KBM-7 (cell line): ENCODE measurements at places on chromosomes 12 and 14.
A peak's percentile ranks its signal among the peaks of the same experiment; 100 is the strongest.

- no peak for DNase-seq
Measured at GRCh38 chr14:79496701-79497100, 714.6 kb downstream of the DIO2 start.

DNA sequence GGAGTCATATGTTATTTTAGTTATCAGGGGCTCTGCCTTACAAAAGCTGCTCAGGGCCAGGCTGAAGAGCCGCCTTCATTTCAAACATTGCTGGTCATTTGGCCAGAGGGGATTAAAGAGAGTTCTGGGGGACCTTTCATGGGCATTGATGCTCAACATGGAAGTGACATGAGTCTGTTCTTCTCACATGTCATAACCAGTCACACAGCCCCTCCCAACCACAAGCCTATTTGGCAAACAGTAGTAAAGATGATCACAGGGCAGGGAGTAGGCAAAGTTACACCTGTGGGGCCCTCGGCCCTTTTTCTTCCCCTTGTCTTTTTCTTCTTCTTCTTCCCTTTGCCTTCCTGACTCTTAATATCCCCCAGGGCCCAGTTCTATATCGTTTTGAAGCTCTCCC lies 33.3 kb downstream of the CFAP54 start:
- no peak for DNase-seq

GRCh38 chr12:49827401-49828099 lies 663 bp downstream of the NCKAP5L start:
- DNase-seq, result peak; percentile 67

DNA sequence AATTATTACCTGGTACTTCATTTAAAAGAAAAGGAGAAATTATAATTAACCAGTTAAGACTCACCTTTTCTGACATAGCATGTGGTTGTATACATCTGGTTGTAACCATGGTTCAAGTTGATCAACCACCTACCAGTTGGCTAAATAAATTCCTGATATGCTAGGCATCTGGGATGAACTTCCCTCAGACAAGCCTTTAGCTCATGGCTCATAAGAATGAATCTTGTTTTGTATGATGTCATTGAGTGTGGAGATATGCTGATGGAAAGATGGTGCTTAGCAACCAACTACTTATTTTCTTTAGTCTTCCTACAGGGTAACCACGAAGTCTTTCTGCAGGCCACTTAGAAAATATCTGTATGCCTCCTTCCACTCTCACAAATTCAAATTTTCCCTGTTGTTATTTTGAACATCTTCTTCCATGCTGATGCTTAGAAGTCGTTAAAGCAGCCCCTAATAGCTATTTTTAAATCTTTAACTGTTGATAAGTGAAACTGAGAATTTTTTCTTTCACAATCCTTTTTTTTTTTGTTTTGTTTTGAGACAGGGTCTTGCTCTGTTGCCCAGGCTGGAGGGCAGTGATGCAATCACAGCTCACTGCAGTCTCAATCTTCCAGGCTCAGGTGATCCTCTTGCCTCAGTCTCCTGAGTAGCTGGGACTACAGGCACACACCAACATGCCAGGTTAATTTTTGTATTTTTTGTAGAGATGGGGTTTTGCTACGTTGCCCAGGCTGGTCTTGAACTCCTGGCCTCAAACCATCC lies 51.9 kb upstream of the PTHLH start:
- DNase-seq, result peak; percentile 23

DNA sequence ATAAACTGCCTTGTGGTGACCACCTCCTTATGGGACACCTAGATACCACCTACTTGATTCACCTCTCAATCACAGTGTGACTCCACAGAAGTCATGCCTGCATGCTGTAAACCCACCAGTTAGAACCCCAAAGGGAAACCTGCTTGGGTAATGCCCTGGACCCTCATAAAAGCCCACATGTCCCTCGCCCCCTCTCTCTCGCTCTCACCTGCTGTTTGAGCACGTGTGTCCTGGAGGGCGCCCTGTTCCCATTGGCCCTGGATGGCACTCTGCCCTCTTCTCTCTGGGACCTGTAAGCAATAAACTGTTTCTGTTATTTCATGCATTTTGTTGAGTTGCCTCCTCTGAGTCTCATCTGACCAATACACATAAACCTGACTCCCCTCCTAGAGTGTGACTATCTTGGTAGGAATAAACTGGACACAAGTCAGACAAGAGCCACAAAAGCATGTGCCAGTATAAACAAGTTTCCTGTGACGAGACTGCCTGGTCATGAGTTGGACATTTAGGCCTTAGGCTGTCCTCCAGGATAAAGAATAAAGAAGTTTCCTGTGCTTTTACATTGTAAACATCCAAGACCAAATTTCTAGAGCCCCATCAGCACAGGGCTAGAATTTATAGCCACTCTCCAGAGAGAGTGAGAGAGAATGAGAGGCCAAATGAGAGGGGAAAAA lies 8.6 kb downstream of the IFI27L2 start:
- no peak for DNase-seq

GRCh38 chr12:61646639-61647038 lies 613.6 kb upstream of the USP15 start:
- DNase-seq, result no peak

DNA sequence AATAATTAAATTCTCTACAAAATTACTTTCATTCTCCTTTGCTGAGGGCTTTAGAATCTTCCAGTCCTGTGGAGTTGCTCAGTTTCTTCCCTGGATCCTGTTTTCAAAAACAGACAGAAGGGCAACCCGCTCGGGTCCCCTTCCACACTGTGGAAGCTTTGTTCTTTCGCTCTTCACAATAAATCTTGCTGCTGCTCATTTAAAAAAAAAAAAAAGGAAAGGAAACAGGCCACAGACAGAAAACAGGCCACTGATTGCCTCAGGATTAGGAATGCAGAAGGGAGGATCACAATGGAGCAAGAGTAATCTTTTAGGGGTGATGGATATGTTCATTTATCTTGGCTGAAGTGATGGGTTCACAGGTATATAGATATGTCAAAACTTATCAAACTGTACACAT lies 29.5 kb upstream of the HIGD1C start:
- DNase-seq, result no peak

- no peak for DNase-seq
Measured at GRCh38 chr12:80188576-80188975, 89.2 kb downstream of the OTOGL start.

DNA sequence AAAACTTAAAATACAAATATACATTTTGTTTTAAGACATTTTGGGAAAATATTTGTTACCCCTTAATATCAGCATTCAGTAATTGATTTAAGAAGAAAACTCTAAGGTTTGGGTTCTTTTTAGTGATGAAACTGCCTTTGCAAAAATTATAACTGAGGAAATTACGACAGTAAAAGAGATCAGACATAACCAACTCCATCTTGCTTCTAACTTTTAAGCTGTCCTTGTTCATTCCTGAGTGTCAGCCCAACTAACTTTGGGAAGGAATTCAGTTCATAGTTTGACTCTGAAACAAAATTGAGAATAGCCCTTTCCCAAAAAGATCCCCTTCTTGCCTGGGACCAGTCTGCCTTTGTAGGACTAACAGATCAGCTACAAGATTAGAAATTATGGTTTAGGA lies 93.0 kb downstream of the TMTC1 start:
- no peak for DNase-seq

DNA sequence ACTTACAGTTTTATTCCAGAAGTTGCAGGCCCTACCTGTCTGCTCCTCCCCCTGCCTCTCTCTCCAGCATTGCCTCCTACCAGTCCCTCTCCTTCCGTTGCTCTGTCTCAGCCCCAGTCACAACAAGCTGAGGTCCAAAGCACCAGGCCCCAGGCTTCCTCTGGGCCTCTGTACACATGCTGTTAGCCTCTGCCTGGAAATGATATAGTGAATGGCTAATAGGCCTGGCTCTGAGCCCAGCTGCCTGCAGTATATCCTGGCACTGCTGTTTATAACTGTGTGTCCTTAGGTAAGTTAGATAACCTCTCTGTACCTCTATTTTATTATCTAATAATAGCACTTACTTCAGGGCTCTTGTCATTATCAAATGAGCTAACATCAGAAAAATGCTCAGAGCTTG lies 114.9 kb upstream of the PWP1 start:
- DNase-seq, result no peak

DNA sequence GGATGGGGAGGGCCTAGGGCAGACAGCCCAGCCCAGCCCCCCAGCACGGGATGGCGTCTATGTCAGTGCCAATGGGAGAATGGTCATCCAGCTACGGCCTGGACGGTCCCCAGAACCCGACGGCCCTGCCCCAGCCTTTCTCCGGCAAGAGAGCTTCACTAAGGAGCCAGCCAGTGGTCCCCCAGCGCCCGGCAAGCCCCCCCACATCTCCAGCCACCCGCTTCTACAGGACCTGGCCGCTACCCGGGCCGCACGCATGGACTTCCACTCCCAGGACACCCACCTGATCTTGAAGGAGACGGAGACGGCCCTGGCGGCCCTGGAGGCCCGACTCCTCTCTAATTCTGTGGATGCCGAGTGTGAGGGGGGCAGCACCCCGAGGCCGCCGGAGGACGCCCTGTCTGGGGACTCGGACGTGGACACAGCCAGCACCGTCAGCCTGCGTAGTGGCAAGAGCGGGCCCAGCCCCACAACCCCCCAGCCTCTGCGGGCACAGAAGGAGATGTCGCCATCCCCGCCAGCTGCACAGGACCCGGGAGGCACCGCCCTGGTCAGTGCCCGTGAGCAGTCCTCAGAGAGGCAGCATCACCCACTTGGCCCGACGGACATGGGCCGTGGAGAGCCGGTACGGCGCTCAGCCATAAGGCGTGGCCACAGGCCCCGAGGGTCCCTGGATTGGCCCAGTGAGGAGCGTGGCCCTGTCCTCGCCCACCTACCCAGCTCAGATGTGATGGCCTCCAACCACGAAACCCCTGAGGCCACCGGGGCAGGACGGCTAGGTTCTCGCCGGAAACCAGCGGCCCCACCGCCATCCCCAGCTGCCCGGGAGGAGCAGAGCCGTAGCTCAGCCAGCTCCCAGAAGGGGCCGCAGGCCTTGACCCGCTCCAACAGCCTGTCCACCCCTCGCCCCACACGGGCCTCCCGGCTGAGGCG lies 21.9 kb downstream of the CEP170B start:
- no peak for DNase-seq

- no peak for DNase-seq
Measured at GRCh38 chr14:70995671-70996070, 88.4 kb downstream of the PCNX1 start.

DNA sequence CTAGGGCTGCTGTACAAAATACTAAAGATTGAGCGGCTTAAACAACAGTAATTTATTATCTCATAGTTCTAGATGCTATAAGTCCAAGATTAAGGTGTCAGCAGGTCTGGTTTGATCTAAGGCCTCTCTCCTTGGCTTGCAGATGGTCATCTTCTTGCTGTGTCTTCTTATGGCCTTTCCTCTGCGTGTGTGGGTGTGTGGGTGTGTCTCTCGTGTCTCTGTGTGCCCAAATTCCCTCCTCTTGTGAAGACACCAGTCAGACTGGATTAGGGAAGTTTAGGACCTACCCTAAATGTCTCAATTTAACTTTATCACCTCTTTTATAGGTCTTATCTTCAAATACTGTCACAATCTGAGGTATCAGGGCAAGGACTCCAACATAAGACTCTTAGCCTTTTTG lies 28.3 kb downstream of the DDHD1 start:
- DNase-seq, result no peak

DNA sequence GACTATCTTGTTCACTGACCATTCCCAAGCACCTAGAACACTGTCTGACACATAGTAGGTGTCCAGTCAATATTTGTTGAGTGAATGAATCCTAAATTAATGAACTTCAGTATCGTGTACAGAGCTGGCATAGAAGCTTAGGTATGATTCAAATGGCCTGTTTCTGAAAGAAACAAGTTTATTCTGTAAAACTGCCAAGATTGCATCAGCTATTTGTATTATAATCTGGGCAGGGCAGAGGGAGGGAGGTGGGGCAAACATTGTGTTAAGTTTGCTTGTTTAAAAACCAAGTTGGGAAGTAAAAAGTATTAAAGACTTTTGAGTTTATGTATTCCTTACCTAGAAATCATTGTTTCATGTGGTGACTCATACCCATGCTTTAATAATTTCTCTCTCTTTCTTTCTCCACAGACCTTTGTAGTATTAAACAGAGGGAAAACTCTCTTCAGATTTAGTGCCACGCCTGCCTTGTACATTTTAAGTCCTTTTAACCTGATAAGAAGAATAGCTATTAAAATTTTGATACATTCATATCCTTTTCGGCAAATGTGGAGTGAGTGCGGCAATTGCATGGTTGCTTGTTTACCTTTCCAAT lies 92.8 kb downstream of the SCN8A start:
- no peak for DNase-seq

DNA sequence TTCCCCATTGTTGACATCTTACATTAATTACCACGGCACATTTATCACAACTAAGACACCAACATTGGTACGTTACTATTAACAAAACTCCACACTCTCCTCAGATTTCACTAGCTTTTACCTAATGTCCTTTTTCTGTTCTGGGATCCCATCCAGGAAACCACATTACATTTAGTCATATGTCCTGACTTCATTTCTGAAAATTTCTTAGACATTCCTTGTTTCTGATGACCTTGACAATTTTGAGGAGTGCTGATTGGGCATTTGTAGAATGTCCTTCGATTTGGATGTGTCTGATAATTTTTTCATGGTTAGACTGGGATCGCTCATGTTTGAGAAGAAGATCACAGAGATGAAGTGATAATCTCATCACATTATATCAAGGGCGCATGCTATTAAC lies 34.6 kb upstream of the ACSM4 start:
- no peak for DNase-seq

DNA sequence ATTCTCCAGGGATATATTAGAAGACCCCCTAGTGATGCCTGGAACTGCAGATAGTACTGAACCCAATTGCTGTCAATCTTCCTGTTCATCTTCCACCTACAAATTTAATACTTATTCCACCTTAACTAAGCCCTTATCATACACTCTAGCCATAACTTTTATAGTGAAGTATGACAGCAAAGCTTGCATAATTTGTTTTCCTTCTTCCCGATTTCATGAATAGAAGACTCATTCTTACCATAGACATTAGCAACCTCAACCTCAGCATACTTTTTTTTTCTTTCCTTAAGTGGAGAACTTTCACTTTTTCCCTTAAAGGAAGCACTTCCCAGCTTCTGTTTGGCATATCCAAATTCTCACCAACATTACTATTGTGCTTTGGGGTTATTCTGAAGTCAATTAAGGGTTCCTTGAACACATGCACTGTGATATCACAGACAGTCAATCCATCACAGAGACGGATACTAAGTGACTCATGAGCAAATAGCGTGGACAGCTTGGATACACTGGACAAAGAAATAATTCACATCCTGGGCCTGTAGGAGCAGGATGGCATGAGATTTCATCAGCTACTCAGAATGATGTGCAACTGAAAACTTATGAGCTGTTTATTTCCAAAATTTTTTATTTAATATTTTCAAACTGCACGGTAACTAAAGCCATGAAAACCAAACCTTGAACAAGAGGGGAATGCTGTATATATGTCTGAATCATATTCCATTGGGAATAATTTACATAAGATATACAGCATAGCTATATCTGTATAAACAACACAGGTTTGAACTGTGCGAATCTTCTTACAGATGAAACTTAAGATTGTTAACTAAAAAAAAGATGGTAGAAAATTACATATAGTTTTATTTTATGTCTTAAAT lies 63.9 kb downstream of the SYT1 start:
- no peak for DNase-seq
